ENCODE measurements at places on chromosomes 4 and X.

DNA sequence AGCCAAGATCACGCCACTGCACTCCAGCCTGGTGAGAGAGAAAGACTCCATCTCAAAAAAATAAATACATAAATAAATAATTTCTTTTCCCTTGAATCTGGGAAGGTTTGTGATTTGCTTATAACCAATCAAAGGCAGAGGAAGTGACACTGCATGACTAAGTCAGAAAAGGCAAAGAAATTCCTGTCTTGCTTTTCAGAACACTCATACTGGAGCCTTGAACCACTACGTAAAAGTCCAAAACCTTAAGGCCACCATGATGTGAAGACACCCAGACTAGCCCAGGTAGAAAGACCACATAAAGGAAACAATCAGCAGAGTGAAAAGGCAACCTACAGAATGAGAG lies 36.6 kb downstream of the TMEM156 start:
- DNase-seq, result no peak

DNA sequence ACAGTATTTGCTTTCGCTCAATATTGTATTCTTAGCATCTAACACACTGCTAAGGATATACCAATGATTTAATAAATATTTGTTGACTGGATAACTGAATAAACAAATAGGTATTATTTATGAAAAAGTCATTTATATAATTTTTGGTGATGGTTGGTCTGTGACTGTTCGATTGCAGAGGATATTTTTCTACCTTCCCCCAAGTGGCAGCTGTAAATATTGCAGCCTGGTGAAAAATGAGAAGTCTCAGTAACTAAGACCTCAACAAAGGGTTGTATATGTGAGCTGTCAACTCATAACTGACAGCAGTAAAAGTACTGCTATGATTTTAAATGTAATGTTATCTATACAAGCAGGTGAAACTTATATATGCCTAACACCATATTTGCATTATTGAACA lies 36.0 kb downstream of the HTR2C start:
- peak; percentile 7 for DNase-seq

DNA sequence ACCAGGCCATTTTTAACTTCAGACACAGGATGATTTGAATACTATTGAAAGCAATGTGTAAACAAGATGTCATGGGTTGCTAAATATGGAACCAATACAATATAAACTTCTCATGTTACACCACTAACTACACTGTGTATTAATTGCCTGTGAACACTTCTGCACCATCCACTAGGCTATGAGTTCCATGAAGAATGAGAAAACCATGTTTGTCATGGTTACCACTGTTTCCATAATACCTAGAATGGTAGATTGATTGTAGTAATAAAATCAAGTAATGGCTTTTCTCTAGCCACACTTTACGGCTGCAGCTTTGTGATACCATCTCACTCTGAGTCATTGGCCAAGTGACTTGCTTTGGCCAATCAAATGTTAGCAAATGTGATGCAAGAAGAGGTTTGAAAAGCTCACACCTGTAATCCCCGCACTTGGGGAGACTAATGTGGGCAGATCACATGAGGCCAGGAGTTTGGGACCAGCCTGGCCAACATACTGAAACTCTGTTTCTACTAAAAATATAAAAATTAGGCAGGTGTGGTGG lies 19.9 kb upstream of the CYBB start:
- no peak for DNase-seq

DNA sequence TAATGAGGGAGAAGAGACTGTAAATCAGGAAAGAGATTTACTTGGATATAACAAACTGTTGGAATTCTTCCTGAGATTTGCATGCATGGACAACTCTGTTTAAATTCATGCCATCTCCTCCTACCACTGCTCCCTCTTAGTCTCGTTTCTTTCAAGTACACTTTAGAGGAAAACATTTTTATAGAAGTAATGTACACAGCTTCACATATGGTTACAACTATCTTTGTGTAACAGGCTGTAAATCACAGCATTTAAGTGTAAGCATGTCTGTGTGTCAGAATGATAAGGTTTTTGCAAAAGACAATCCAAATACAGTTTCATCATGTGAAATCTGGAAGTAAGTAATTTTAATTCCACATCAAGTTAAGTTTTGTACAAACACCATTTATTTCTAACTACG lies 21.5 kb upstream of the ENPEP start:
- no peak for DNase-seq

- no peak for DNase-seq
Measured at GRCh38 chr4:154516318-154517029, 24.9 kb upstream of the DCHS2 start.

DNA sequence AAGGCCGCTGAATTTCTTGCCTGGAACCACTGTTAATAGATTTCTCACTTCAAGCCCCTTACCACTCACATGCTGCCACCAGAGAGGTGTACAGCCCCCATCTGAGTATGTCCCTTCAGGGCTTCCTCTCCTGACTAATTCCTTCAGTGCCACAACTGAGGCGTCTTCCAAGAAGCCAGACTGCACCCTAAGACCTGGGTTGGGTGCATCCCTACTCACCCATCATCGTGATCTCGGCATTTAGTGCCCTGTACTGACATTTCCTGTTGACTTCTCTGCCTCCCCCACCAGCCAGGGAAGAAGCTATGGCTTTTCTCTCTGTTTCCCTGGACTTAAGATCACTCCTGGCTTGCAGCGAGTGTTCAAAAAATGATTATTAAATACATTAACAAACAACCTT lies 40.4 kb upstream of the MAP3K15 start:
- no peak for DNase-seq

DNA sequence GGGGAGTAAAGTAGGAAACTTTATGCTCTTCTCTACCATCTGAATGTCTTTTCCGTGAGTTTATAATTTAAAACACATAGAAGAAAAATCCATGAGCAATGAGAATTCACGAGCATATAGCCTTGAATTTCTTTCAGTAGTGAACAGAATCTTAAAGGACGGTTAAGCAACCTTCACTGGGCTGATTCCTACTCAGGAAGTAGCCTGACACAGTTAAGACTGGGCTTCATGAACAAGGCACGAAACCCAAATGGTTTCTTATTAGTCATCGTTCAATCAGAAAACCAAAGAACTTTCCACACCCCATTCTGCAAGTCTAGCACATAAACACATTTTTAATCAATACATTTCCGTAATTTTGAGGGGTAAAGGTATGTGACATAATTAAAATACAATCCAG lies 95.8 kb downstream of the SH3KBP1 start:
- DNase-seq, result no peak

- peak; percentile 34 for DNase-seq
Measured at GRCh38 chrX:134469486-134469885, 9.5 kb downstream of the HPRT1 start.

GRCh38 chr4:12137575-12137974 lies 708.9 kb upstream of the HS3ST1 start:
- DNase-seq, result no peak

- no peak for DNase-seq
Measured at GRCh38 chr4:122776916-122777315, 44.4 kb downstream of the BBS12 start.

DNA sequence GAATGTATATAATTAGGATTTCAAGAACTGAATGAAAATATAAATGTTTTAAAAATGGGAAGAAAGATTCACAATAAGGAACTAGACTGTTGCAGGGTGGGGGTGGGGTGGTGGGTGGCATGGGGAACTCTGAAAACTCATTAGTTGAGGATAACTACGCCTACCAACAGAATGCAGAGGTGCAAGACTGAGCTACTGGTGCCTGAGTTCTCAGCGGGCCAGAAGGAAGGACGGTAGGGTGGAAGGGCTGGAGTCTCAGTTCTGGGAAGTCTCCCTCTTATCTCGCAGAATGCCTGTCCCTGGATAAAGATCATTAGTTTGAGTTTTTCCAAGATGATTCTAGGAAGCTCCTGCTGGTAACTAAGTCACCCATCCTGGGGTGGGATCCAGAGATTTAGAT lies 1.3 kb upstream of the SOD3 start:
- no peak for DNase-seq

DNA sequence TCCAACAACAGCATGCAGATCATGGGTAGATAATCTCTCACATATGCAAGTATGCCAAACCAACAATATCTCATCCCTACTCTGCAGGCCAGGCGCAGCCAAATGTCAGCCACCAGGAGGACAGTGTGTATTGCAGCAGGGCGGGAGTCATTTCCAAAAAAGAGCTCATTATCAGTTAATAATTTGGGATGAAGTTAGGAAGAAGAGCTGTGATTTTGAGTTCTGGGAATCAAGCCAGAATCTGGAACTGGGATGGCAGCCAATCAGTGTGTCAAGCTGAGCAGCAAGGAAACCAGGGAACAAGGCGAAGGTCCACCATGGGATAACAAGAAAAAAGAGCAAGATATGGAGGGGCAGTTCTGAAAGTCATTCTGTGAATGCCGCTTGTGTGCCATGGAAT lies 88.2 kb upstream of the CAMK2D start:
- peak; percentile 16 for DNase-seq

GRCh38 chr4:153063490-153063889 lies 127.4 kb downstream of the FHDC1 start:
- no peak for DNase-seq

DNA sequence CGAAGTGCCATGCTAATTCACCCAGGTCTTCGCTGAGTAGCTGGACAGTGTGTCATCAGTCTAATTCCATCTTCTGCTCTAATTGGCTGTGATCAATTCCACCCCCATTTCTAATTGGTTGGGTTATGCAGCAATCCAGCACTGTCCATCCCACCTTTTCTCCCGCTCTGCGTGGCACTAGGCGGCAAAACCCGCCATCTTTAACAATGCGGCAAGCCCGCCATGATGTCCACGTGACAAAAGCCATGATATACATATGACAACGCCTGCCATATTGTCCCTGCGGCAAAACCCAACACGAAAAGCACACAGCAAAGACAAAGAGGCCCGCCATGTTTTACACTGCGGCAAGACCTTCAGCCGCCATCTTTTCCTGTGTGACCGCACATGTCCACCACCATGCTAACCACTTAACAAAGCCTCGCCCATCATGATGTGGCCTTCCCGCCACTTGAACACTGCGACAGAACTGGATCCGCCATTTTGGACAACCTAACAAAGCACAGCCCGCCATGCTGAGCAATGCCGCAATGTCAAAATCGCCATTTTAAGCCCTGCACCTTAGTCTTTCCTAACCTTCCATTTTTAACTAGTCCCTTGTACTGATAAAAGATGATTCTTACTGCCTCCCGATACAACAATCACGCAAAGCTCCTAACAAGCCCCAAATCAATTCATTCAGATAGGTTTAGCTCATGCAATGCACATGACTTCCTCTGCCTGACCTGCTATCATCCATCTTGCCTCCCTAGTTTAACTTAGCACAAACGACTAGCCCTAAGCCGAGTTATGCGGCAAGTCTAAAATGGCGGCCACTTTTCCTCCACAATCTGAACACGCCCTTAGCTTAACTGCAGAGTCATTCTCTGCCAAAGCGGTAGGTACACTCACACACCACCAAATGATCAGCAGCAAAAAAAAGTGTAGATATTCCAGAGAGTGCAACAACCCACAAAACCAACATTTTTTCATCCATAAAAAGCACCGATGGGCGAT lies 288.3 kb downstream of the CHIC1 start:
- DNase-seq, result peak; percentile 82

- DNase-seq, result no peak
Measured at GRCh38 chrX:47503151-47503550, 20.1 kb upstream of the ZNF41 start.

DNA sequence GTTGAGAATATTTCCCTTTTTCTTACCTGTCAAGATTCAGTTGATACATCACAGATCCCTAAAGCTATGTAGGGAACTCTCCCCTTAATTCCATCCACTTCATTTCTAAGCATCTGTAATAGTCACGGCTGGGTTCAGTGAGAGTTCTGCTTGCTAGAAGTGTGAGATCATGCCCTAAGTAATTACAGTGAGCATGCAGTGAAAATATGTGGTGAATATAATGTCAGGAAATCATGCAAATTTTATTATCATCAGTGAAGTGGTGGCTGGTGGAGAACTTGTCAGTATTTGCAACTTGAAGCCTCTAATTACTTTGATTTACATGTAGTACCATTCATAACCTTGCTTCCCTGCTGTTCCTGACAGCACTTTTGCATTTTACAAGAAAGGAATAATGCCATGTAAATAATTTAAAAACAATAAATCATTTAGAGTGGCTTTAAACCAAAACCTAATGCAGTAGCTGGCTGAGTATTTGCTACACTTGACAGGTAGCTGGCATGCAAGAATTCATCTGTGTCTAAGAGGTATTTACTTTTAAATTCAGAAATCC lies 28.3 kb upstream of the CFAP299 start:
- DNase-seq, result no peak

GRCh38 chrX:153687121-153688039 lies at the start of gene SLC6A8:
TSS of gene SLC6A8 (plus strand) at chrX:153687926. CDS start at chrX:153688575, 649 bp downstream.
- DNase-seq, result peak; percentile 87

GRCh38 chrX:133783274-133783673 lies 202.1 kb downstream of the GPC3 start:
- no peak for DNase-seq

- DNase-seq, result no peak
Measured at GRCh38 chr4:82640540-82640939, 78.8 kb upstream of the TMEM150C start.

GRCh38 chr4:147769386-147769785 lies 37.5 kb downstream of the ARHGAP10 start:
- DNase-seq, result no peak

GRCh38 chrX:9728261-9728660 lies 37.4 kb downstream of the GPR143 start:
- no peak for DNase-seq

DNA sequence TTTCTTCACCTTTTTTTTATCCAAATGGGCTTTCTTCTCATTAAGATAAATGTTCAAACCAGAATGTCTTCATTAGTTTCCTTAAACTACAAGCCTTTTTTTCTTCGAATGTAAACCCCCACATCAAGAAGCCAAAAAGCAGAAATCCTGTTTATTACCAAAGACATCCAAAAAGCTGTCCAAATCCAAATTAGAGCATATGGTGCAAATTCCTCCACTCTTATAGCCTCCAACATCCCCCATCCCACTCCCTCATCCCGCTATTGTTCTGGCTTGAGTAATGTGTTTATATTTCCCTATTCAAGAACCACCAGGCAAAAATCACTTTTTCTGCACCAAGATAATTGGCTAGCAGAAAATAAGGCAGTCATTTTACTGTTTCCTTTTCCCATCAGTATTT lies 315.1 kb upstream of the ADGRL3 start:
- DNase-seq, result no peak

DNA sequence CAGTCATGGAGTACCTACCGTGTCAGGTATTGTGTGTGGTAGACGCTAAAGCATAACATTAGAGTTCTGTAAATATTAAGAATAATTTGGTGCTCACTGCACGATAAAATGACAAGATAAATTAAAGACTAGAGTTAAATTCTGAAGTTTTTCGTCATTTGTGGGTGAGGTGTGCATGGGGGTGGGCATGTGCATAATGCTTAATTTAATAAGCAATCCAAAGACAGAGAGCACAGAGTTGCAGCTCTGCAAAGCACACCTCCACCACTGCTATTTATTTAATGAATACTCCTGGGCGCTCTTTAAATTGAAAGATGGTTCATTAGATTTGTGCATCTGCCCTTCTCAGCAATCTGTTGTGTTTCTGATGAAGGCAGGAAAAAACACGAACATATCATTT lies 62.6 kb downstream of the GATB start:
- DNase-seq, result no peak

GRCh38 chr4:99043346-99043745 lies 45.2 kb downstream of the ADH5 start:
- DNase-seq, result no peak

GRCh38 chrX:123736333-123736921 lies 3.6 kb upstream of the THOC2 start:
- DNase-seq, result peak; percentile 34
